Ascending aorta (tissue), 2 donors: ENCODE measurements at places on chromosomes 2 and 18. TPM values are rescaled to one million over a fixed set of nuclear protein-coding genes. Genes with fewer than 3 reads are reported as not detected.
A peak's percentile ranks its signal among the peaks of the same experiment; 100 is the strongest.

- DNase-seq = no peak
These were observed 806 bp downstream of the RFX8 start for GRCh38 chr2:101473911-101474701.

DNA sequence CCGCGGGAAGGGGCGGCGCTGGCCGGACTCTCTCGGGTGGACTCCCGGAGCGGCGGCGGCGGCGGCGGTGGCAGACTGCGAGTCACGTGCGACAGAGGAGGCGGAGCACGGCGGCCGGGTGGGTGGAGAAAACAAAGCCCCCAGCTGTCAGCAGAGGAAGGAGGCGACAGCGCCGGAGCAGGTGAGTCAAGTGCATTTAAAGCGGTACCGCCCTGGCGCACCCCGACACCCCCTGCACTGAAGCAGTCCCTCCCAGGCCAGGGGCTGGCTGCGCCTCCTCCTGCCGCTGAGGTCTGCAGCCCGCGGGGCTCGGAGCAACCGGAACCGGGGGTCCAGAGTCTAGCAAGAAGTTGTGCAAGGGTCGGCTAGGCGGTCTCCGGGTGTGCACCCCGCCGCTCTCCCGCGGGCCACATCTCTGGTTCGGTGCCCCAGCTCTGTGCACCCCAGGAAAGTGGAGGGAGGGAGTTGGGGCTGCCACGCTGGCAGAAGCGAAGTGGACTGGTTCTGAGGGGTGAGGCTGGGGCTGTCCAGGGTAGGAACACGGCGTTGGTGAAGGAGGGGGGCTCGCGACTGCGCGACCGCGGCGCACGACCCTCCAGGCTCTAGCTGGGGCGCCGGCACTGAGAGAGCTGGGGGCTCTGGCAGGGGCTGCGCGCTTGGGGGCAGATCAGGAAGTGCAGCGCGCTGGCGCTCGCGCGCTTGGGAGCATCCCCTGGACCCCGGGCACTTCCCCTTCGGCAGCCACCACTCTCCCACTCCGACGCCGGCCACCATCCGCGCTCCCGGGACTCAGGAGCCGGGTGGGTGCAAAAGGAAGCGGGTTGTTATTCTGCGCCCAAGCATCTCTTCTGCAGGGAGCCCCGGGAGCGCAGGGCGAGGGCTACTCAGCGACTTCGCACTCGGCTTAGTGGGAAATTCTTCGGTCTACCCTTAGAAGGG is 64.0 kb upstream of the MAPRE2 start:
- peak; percentile 27 for DNase-seq

DNA sequence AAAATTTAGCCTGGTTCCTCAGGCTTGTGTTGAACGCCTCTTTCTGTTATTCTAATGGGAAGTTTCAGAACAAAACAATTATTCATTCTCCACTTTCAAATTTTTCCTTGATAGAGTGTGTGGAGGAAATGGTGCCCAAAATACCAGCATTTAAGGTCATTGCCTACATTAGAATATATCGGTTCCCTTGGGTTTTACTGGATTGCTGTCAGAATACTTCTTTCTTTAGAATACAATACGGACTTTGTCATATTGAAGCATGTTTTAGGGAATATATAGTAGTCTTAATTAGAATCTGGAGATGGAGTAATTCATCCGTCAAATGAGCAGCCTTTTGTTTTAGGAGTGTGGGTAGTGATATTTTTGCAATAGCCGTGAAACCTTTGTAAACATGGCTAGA is 13.3 kb downstream of the LIMS1 start:
- no peak for DNase-seq

GRCh38 chr2:232362174-232362900 is 16.2 kb upstream of the ALPP start:
- no peak for DNase-seq

WDR33 gene
- total RNA-seq = 13.9 TPM
